NCI-H1436 (cell line): ENCODE measurements at places on chromosomes 3 and 15.

- no peak for DNase-seq
These were observed 15.7 kb upstream of the TEX9 start for GRCh38 chr15:56349554-56349953.

DNA sequence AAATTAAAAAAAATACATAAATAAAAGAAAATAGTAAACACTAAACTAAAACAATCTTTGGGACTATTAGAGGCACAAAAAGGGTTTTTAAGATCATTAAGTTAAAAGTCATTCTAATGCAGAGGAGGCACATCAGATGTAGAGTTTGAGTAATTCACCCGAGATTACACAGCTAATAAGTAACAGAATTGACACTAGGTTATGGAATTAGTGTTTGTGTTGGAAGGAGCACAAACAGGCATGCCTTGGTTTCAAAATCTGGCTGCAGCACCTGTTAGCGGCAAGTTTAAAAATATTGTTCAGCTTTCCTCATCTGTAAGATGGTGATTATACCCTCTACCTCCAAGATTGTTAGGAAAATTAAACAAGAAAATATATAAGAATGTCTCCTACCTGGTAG lies 39.0 kb downstream of the RASA2 start:
- no peak for DNase-seq

- DNase-seq: no peak
These were observed 298.1 kb upstream of the THBS1 start for GRCh38 chr15:39282663-39283208.

DNA sequence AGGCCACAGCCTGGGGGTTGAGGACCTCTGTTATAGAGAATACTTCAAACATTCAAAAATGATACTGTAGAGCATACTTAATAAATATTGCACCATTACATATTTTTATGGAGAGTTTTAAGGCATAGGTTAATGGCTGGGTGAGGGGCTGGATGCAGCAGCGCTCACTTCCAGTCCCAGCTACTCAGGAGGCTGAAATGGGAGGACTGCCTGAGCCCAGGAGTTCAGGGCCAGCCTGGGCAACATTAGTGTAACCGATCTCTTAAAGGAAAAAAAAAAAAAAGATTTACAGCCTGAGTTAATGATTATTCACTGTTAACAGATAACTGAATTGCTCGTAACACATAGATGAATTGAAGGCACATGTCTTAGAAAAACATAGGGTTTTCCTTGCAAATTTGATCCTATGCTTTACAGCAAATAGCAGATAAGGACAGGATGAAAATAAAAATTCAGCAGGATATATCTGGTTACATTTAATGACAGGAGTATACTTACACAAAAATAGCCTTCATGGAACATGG lies 282.9 kb downstream of the TBC1D5 start:
- DNase-seq: no peak

- no peak for DNase-seq
These were observed 461 bp downstream of the COPB2 start for GRCh38 chr3:139388821-139389551.

GRCh38 chr3:76699846-76700245 lies 340.1 kb upstream of the ROBO2 start:
- no peak for DNase-seq

DNA sequence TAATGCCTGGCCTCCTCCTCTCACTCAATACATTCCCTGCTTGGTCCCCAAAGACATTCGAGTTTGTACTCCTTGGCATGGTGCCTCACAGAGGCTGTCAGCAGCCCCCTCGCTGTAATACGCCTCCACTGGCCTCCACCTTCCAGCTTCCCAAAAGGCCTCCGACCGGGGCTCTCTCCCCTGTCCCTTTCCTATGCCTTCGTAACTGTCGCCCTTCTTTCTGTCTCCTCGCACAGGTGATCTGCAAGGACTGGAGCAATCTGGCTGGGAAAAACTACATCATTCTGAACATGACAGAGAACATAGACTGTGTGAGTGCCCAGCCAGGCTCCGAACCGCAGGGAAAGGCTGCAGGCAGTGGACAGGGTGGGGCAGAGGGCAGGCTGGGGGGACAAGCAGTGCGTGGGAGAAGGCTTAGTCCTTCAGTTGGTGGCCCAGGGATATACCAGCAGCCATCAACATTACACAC lies 10.7 kb upstream of the ABTB1 start:
- DNase-seq: no peak

DNA sequence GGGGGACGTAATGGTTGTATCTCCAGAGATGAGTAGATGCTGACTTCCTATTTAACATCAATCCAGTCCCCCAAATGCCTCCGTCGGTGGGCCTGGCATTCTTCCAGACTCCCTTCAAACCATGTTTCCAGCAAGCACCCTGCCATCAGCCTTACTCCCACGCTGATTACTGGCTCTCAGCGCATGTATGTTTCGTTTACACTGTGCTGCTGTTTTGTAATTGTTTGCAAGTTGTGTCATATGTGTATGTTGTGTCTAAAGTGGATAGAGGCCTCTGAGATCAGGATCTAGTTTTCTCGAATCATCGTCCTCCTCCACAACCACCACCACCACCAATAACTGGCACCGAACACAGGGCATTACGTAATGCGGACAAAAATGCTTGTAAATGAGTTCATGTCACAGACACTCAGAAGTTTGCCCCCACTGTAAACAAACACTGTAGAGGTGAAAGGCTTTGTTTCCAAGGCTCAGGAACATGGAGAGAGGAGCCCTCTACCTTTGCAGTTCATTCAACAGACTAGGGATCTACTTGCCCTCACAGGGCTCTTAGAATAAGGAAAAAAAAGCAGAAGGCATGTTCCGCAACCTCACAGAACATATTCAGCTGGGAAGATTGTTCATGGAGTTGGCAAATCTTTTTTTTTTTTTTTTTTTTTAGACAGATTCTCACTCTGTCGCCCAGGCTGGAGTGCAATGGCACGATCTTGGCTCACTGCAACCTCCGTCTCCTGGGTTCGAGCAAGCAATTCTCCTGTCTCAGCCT lies 46.1 kb upstream of the SEMA4B start:
- no peak for DNase-seq

GRCh38 chr3:42441791-42442190 lies 31.4 kb upstream of the LYZL4 start:
- no peak for DNase-seq

DNA sequence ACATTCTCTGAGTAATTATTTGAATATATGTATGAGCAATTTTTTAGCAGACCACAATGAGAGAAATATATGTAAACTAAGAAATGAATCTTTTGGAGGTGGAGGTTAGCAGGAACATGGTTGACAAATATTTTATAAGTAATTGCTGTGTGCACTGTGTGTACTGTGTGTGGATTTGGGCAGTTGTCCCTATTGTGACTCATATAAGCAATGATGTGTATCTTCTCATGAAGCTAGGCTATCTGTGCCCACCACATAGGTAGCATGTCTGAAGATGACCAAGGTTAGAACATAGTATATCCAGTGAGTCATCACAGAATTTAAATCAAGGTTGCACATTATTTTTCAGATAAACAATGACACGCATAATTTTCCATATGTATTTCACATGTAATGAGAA lies 713.9 kb upstream of the GBE1 start:
- no peak for DNase-seq

DNA sequence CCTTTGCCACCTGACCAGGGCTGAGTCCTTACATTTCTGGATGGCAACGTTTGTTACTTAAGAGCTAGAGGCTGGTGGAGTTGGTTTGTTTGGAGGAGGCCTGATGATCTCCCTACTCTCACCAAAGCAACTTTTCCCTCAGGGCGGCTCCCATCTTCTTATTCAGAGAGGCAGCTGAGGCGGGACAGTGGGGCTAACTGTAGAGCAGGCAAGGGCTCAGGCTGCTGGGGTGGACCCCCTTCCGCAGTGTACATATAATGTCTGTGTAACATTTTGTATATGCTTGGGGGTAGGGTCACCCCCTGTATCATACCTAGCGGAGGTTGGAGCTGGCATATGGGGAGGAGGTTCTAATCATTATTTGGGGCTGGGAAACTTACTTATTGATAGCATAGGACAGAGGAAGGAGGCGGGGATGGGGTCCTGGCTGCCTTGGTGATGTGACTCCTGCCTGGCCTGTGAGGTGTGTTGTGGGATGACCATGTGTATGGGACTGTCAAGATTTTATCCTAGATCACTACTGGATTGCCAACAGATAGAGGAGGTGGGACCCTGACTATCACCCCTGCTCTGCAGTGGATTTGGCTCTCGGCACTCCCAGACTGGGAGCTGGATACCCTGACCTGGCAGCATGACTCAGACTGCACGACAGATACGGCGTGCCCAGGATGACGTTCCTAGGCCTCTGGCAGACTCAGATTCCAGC lies 52.5 kb upstream of the UBE2Q2 start:
- no peak for DNase-seq

DNA sequence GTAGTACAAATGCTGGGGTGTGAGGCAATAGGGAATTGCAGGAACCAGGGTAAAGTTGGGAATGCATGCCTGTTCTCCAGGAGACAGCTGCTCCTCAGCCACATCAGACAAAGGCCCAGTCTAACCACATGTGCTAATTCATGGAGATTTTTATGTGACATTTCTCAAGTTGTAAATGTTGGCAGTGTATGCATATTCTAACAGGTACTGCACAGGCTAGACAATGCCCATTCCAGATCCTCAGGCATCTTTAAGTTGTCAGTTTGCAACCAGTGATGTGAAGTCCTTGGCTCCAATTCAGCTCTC lies 84.9 kb downstream of the EEFSEC start:
- no peak for DNase-seq

DNA sequence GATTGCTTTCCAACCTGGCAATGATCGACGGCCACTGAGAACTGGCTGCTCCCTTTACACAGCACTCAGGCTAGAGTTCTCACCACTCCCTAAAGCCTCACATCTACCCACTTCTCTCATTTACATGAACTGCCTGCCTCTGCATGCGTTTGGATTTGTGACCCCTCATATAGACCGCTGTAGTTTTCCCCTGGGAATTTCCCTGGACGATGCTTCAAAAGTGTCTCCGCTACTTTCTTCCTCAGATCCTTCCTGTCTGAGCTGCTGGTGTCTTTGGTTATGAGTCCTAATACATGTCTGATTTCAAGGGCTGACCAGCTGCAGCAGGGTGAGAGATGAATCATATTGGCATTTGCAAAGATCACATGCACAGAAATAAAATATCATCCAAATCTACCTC lies 116.7 kb upstream of the ETV5 start:
- no peak for DNase-seq

DNA sequence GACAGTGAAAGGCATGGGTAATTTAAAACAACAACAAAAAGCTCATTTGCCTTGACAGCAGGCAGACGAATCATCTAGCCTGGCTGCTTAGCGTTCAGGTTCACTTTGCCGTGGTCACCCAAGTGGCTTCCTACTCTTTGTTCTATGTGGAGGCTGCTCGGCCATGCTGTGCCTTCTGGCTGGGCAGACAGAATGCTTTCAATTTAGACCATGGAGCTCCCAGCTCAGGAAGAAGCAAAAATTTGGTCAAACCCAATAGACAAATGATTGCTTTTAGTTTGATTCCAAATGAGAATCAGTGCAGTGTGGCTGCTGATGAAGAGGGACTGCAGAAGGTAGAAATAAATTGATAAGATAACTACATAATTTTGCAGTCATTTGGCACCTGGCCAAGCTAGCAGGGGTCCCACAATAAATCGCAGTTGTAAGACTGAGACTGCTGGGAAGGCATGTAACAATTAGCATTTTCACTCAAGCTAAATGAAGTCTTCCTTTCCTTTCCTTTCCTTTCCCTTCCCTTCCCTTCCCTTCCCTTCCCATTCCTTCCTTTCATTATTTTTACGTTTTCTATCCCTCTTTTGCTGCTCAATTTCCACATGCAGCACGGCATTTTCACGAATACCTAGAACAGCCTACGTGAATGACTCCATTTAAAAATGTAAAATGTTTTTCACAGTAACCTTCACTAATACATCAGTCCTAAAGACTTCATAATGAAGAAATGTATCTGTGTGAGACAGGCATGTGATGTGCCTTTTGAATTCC lies 360.4 kb upstream of the TGFBR2 start:
- DNase-seq: no peak

DNA sequence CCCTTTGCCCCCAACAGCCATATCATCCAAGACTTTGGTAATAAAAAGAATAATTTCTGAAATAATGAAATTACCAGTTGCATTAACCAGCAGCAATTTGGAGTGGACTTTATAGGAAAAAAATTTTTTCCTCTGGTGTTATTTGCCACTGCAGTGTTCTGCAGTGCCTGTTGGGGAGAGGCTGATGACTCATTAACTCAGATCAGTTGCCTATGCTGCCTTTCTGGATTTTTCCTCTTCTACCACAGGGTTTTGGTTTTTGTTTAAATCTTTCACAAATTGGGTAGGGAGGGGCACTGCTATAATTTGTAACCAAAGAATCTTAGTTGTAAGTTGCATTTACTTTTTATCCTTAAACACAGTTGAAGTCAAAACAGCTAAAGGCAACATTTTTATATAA lies 22.7 kb downstream of the ATP6V1A start:
- no peak for DNase-seq

- no peak for DNase-seq
These were observed at the start of gene SMCO1 for GRCh38 chr3:196514913-196515621. SMCO1 (minus strand) TSS chr3:196515346; CDS start chr3:196515209, 137 bp downstream.

DNA sequence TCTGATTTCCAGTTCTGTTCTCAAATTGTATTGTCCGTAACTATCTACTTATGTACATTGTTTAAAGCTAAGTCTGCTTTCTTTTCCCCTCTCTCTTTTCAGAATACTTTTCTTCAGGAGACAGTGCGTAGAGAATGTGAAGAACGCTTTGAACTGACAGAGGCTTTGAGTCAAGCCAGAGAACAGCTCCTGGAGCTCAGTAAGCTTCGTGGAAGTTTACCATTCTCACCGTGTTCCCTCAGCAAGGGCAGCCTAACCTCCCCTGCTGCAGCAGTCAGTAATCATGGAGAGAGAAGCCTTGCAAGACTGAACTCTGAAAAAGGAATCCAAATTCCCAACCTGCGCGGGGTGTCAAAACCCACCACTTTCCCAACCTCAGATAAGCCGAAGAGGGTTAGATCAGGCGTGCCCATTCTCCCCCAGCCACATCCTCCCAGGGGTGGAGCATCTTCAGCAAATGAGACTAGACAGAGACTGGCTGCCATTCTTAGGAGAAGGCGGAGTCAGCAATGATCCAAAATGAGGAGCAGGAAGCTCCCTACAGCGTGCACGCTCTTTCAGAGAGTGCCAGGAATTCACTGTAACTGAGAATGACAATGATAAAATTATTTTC lies 114.6 kb downstream of the CCNL1 start:
- DNase-seq: no peak

- no peak for DNase-seq
These were observed 84.2 kb upstream of the ZNF280D start for GRCh38 chr15:56817321-56818080.

GRCh38 chr15:74709011-74709410 lies 13.2 kb upstream of the EDC3 start:
- DNase-seq: no peak

DNA sequence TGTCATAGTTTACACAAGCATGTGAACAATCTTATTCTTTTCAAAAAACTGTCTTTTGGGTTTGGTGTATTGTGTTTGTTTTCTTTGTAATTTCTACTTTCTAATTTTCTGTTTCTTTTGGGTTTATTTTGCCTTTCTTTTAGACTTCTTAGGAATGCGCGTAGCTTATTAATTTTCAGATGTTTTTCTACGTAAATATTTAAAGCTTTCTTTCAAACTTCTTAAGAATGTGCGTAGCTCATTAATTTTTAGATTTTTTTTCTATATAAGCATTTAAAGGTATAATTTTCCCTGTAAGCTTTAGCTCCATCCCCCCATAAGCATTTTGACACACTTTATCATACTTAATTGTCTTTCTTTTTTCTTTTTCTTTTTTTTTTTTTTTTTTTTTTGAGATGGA lies 55.2 kb downstream of the RAD54L2 start:
- DNase-seq: no peak

GRCh38 chr3:56131974-56132590 lies 336.2 kb downstream of the ERC2 start:
- DNase-seq: no peak

- no peak for DNase-seq
These were observed 32.0 kb upstream of the ITGA11 start for GRCh38 chr15:68463996-68464395.
